NCI-H2081 treated with DMSO at 0.1 percent for 48 hours (cell line): ENCODE measurements at places on chromosomes 2 and 18.

- no peak for DNase-seq
Observed at GRCh38 chr2:233936089-233936488, 18.9 kb downstream of the TRPM8 start.

DNA sequence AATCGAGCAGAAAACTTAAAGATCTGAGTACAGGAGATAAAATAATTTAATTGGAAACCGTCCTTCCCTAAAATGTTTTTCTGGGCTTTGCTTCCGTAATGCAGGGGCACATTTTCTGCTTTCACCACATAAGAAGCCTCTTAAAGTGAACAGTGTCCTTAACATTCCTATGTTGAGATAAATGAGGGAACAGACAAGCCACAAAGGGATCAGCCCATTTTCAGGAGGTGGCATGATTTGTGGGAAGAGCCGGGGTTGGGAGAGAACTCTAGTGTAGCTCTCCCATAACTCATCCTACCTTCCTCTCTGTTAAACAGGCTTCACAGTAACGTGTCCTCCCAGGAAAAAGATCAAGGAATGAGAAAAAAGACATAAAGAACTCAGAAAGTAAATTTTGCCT is 56.9 kb upstream of the ACVR1C start:
- DNase-seq = no peak

GRCh38 chr2:20562540-20563225 is 88.2 kb downstream of the HS1BP3 start:
- DNase-seq = no peak

GRCh38 chr2:157447741-157448140 is 3.9 kb upstream of the CYTIP start:
- DNase-seq = no peak

DNA sequence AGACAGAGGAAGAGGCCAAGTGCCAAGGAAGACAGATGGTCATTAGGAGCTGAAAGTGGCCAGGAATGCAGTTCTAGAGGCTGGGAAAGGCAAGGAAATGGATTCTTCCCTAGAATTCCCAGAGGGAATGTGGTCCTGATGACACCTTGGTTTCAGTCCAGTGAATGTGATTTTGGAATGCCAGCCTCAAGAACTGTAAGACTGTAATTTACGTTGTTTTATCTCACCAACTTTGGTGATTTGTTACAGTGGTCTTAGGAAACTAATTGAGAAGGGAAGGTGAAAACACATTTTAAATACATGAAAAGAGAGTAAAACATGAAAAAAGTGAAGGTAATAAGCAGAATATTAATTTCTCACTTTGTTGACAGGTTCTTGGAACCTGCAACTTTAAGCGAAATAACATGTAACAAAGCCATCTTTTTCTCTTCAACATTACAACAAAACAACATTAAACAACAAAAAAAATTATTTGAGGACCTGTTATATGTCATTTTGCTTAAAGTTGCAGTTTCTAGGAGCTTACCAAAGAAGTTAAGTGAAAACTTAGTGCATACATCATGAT is 370.2 kb downstream of the METTL4 start:
- no peak for DNase-seq

- DNase-seq = no peak
Observed at GRCh38 chr18:62778976-62779869, 63.9 kb downstream of the PHLPP1 start.

- no peak for DNase-seq
Observed at GRCh38 chr2:86274918-86275275, 62.5 kb downstream of the REEP1 start.

DNA sequence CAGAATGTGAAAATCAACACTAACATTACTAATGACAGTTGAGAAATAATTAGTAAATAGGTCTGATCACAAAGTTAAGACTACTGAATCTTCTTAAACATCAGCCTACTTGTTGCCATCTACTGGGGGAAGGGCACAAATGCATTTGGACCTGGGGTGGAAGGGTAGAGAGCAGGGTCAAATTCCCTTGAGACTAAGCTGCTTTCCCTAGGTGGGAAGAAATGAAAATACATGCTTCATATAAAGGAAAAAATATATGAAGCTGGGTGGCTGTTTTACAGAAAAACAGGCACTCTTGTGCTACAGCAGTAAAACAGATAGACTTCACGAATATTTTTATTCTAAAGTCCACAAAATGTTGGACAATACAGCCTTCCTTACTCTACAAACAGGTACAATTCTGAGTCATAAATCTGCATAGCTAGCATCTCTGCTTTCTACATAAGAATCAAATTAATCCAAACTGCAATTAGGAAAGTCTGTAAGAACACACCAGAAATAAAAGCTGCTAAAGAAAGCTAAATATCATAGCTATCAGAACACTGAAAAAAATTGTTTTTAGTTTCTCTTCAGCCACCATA is 10.9 kb downstream of the TRIP12 start:
- no peak for DNase-seq

DNA sequence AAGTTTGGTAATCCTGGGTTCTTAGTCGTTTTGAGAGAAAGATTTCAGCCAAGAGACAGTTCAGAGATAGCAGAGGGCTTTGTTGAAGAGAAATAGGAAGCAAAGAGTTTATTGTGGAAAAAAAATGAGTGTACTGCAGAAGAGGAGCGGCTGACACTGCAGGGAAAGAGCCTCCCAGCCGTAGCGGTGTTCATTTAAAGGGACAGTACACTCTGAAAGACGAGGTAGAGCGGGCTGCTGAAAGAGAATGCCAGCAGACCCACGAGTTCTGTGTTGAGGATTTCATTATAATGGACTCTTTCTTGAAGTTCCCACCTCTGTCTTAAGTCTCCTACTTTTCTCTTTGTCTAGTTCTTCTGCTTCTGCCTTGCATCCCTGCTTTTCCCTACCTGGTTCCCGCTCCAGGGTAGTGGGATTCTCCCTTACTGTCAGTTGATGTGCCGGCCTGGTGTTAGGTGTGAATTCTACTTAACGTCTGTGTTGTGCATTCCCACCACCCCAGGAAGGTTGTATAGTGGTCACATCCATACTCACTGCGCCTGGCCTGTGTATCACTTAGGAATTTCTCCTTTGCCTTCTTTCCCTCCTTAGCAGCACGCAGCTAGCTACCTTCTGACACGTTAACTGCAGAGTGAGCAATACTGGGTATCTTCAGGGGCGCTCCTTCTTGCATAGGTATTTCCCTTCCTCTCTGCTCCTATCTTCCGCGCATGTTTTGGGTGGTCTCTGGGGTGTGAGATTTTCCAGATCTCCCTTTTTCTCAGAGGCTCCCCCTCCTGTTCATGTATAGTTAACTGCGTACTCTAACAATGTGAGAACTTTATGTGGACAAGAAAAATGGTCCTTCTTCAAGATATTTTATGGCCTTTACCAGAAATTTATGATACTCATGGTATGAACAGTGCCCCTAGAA is 164.5 kb downstream of the PTH2R start:
- DNase-seq = no peak

DNA sequence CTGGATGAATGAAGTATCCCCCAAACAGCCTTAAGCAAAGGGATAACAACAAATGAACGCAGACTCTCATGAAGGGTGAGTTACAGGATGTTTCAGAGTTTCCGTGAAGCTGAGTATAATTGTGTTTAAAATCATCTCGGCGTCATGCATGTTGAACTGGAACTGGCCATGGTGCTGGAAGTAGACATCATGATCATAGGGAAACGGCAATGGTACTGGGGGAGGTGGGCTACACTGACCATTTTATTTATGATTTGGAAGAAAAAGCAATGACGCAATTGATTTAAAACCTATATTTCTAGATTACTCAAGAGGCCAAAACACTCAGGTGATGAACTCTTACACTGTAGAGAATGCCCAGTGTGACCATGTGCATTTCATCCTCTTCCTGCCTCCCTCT is 387.9 kb upstream of the MYT1L start:
- DNase-seq = no peak

DNA sequence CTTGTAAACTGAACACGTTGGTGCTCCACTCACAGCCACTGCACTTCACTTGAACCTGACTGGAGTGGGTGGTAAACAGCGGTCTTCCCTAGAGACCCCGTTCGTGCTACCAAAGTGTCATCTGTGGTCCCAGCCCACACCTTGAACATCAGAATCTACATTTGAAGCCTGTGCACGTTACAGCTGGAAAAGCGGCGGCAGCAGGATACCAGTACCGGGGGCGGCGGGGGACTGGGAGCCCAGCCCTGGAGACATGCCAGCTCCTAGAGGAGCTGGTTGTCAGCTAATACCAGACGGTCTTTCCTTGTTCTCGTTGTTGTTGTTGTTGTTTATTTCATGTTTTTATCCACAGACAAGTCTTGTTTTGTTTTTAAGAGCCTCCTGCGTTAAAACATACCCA is 156.7 kb downstream of the WDSUB1 start:
- DNase-seq = no peak

DNA sequence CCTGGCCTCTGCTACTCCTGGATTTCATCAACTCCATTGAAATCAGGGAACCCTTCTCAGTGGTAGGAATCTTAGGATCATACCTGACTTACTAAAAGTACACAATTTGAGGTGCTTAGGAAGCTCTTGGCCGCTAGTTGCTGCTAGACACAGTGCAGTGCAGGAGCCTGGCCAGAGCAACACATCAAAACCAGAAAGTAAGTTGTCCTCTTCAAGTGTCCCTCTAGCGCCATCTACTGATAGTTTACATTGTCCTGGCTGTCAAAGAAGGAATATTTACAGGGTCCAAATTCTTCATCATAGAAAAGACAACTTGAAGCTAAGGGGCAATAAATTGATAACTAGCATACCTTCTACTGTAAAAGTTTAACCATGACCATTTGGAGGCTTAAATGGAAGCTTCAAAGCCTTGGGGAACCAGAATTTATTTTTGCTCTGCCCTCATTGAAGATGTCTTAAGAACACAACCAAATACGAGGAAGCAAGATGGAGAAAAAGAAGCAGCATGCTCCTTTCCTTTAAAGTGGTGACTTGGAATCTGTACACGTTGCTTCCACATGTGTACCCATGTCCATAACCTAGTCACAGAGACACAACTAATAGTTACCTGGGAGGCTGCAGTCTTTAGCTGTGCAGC is 889.1 kb upstream of the GCFC2 start:
- DNase-seq = peak; percentile 72

DNA sequence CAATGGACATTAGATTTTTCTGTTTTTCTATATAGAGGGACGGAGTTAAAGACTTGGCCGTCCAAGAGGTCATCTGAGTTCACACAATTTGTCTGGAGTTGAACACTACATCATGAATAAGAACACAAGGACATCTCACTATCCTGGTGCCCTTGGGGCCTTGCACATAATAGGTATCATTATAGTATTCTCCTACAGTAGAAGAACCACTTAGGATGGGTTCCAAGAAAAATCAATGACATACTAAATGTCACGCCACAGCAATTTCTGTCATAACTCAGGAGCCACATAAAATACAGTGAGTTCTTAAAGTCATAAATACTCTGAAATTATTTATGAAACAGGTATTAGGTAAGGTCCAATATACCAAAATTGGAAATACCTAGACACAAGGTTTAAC is 154.4 kb downstream of the NCKAP5 start:
- DNase-seq = no peak

- no peak for DNase-seq
Observed at GRCh38 chr18:58490238-58490637, 138.7 kb downstream of the ALPK2 start.

- DNase-seq = no peak
Observed at GRCh38 chr2:46269544-46270273, 27.5 kb upstream of the EPAS1 start.

DNA sequence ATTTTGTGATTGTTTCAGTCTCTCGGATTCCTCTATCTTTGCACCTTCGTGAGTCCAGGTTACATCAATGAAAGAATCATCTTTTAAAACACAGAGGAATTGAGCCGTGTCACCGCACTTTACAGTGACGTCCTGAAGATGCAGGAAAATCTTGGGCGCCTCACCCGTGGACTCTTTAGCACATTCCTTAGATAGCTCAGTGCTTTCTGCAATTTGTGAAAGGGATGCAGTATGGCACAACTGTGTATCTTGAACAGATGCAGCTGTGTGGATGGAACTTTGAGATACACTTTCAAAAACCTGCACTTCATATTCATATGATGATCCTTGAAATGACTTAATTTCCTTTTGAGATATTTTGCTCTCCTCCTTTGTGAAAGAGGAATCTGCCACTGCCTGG is 50.9 kb downstream of the TTN start:
- no peak for DNase-seq

DNA sequence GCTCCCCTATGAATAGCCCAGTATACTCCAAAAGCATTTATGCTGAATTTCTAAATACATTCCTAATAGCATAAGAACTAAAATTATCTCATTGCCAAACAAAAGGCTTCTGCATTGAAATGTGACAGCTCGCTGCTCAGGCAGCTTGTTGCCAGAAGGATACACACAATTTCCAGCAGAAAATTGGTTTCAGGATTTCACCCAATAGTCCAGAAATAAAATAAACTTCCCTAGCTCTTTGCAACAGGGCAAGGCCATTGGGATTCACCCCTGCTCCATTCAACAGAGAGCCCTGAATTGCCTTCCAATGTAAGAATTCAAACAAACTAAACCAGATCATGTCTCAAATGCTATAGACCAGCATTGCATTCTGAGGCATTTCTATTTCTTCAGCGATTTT is 70.7 kb downstream of the RBM43 start:
- DNase-seq = no peak

GRCh38 chr2:118979152-118979861 is 37.3 kb downstream of the MARCO start:
- no peak for DNase-seq
